DND-41 (cell line): ENCODE measurements at places on chromosomes 4 and X.

DNA sequence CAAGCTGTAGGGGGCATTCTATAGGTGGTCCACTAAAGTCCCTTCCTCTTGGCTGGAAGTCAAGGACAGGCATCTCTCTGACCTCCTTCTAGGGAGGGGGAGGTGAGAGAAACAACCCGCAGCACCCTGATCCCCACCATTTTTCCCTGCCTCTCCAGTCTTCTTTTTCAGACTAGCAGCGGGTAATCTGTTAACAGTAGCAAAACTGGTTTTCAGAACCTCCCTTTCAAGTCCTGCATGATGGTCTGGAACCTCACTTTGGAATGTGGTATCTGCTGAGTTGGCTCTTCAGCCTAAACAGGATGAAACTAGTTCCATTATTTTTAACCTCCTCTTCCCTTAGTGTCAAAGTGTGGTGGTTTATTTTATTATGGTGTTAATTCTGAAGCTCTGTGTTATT lies 196.0 kb downstream of the NWD2 start:
- DNase-seq: no peak

GRCh38 chr4:181350615-181351415 lies 892.4 kb upstream of the TENM3 start:
- no peak for DNase-seq

- no peak for DNase-seq
These were observed 1.1 kb upstream of the HPSE start for GRCh38 chr4:83335701-83336100.

GRCh38 chr4:45284400-45285085 lies 558.2 kb upstream of the GNPDA2 start:
- DNase-seq: no peak

- no peak for DNase-seq
These were observed 65.4 kb downstream of the HTRA3 start for GRCh38 chr4:8334786-8335460.

DNA sequence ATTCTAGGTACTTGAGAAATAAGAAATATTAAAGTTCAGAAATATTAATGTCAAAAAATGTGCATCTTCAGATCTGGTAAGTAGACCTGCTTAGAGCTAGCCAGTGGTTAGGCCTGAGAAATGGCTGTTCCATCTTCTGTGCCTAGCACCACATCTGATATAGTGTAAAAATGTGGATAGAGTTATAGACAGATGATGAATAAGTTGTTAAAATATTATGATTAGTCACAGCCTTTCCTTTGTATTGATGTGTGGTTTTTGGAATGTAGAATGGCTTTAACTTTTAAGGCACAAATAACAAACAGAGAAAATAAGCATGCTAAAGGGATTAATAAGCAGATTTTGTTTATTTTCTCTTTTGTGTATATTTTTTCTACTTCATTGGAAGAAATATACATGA lies 133.5 kb upstream of the NUDT6 start:
- DNase-seq: no peak

- no peak for DNase-seq
These were observed 72.3 kb downstream of the PAK3 start for GRCh38 chrX:111168314-111168713.

DNA sequence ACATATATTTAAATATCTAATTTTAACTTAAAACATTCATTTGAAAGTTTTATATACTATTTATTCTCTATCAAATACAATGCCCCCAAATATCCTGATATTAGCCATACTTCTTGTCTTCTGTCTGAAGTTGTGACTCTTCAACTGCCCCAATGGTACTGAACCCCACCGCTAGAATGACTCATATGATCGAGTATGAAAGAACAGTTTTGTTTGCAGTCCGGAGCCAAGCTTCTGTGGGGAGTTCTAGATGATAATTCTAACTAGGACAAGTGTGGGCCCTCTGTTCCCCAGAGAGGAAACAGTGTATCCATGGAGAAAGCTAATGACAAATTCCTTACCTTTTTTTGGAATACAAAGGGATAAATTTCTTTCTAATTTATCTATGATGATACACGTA lies 24.7 kb upstream of the CT47A1 start:
- no peak for DNase-seq

GRCh38 chr4:96139251-96139929 lies 299.5 kb downstream of the PDHA2 start:
- no peak for DNase-seq

- DNase-seq: no peak
These were observed 66.6 kb downstream of the TRMT44 start for GRCh38 chr4:8507196-8507570.

DNA sequence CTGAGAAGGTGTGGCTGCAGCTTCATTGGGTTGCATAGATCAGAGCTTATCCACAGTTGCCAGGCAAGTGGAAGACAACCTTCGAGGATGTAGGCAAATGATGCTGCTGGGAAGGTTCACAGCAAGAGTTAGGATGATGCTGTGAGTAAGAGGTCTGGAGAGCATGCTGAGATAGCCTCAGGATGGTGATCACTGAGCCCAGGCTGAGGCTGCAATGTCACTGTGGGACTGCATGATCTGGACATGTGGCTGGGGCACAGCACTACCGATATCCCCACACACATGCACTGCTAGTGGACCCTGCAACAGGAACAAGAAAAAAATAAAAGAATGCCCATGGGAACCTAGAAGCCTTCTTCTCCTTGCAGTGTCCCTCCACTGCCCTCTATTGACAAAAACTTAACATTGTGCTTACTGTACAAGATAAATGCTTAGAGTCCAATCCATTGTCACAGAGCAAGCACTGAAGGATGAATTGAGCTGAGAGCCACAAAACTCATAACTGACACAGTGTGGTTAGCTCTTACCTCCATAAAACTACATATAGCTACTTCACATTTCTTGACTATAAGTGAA lies 105.6 kb downstream of the CNKSR2 start:
- DNase-seq: peak; percentile 5

- DNase-seq: no peak
These were observed 20.3 kb downstream of the ANXA5 start for GRCh38 chr4:121676345-121677075.

DNA sequence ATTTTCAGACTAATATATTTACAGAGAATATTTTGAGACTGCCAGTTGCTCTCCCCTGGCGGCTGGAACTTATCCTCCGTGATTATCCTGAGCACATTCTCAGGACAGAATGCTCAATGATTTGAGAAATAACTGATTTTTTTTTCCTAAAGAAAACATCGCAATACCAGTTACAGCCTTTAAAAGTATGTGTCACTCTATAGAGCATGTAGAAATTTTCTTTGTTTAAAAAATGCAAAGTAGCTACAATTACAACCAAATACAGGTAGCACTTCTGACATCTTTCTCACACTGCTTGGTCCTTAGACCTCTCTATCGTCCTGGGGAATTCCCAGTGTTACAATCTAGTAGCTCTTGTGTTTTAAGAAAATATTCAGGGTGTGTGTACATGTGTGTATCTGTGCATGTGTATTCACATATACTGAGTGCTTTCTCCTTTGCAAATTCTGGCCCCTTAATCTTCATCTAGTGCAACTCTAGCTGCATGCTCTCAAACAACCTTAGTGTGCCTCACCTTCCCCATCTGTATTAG lies 13.8 kb downstream of the APBB2 start:
- no peak for DNase-seq

GRCh38 chrX:30822068-30822681 lies 66.9 kb downstream of the TAB3 start:
- no peak for DNase-seq

DNA sequence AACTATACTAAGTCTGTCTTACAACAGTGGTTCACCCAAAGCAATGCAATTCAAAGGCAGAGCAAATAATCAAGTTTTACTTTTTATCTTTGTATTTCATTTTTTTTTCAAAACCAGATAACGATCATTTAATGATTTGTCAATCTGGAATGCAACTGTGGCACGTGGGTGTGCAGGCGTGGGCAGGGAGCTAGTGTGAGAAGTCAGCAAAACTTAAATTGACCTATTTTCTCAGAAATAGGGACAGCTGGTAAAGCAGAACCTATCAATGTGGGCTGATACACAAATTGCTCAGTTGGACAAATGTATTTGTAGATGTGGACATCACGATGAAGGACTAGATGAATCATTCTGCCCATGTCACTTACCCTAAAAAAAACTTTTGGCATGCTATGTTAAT lies 105.6 kb downstream of the CBLL2 start:
- no peak for DNase-seq

- DNase-seq: no peak
These were observed 653.6 kb upstream of the NR3C2 start for GRCh38 chr4:149095811-149096210.

DNA sequence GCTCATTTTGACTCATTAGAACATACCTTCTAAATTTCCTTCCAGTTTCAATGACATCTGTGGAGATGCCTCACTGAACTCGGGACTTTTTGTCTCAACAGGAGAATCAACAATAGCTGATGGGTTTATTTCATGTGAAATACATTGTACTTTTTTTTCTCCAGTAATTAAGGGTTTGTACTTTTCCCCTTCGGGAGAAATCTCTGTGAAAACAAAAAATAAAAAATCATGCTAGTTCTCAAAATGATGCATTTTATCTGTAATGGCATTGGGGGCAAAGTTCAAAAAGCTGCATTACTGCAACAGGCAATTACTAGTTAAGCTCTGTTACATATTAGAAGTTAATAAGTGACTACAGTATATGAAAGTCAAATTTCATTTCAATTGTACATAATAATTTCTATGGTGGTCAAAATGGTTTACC lies 167.3 kb upstream of the SH3RF1 start:
- no peak for DNase-seq

- DNase-seq: no peak
These were observed 62.6 kb downstream of the MCUB start for GRCh38 chr4:109622626-109623025.

- no peak for DNase-seq
These were observed 147.8 kb upstream of the PSAPL1 start for GRCh38 chr4:7582313-7583097.

DNA sequence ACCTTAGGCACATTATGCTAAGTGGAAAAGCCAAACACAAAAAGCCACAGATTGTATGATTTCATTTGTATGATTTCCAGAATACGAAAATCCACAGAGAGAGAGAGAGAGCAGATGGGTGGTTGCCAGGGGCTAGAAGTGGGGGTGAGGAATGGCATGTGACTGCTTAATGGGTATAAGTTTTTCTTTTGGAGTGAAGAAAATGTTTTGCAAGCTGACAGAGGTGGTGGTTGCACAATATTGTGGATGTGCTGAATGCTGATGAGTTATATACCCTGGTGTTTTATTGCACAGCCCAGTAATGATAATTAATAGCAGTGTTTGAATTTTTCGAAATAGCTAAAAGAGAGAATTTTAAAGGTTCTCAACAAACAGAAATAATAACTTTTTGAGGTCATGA lies 386.1 kb upstream of the HS3ST1 start:
- DNase-seq: no peak

GRCh38 chr4:18389115-18389514 lies 367.6 kb upstream of the LCORL start:
- DNase-seq: no peak

GRCh38 chr4:130689181-130689580 lies 1593.2 kb downstream of the C4orf33 start:
- DNase-seq: no peak

GRCh38 chrX:122703762-122704161 lies 480.3 kb upstream of the GRIA3 start:
- no peak for DNase-seq

GRCh38 chr4:76365636-76366035 lies 55.3 kb downstream of the CCDC158 start:
- no peak for DNase-seq

DNA sequence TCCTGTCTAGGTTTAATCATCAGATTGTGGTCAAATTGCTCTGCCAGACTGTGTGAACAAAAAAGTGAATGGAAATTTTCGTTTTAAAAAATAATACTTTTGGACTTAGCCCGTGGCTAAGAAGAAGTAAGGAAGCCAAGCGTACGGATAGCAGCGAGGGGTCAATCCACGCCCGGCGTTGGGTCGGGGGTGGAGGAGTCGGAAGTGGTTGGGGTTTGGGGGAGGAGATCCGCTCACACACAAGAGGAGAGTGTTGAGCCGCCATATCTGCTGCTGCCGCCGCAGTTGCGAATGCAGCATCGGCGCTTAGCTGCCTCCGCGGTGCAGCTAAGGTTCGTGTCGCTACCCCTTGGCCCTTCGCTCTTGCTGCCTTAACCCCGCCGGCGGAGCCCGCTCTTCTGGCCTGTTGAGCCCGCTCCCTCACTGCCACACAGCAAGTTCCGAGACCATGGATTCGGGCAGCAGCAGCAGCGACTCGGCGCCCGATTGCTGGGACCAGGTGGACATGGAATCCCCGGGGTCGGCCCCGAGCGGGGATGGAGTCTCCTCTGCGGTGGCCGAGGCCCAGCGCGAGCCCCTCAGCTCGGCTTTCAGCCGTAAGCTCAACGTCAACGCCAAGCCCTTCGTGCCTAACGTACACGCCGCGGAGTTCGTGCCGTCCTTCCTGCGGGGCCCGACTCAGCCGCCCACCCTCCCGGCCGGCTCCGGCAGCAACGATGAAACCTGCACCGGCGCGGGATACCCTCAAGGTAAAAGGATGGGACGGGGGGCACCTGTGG lies at the start of gene GSPT2:
TSS of gene GSPT2 (plus strand) at position 264 of the 779 bp plus-strand sequence. CDS start at position 449, 185 bp downstream.
- peak; percentile 81 for DNase-seq

DNA sequence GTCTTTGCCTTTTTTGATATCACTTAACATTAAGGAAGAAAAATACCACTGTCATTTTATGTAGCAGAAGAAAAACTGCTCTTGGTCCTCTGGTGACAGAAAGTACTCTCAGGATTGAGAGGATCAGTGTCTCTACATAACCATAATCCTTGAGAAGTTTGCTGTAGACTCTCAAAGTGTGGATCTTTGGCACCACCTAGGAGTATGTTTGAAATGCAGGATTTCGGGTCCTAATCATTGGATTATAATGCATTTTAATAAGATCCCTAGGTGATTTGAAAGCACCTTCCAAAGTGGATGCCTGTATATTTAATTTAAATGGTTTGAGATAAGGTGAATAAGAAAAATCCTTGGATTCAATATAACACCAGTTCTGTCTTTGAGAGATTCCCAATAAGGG lies 23.2 kb downstream of the MOB1B start:
- DNase-seq: no peak

DNA sequence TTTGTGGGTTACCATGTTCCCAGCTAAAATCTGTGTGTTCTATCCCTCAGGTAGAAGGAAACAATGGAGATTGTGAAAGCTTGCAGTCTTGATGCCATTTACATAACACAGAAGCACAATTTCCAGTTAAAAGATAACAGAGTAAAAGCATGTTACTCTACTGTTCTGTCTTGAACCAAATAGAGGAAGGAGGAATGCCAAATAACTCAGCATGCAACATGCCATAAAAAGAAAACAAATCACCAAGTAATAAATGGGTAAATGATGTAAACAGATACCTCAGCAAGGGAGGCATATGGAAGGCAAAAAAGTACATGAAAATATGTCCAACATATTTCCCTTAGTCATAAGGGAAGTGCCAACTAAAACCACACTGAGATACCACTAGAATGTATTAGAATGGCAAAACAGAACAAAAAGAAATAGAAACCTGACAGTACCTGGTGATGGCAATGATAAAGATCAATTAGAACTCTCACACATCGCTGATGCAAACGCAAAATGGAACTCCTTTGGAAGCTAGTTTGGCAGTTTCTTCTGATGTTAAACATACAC lies 502.6 kb upstream of the HS3ST1 start:
- DNase-seq: no peak

DNA sequence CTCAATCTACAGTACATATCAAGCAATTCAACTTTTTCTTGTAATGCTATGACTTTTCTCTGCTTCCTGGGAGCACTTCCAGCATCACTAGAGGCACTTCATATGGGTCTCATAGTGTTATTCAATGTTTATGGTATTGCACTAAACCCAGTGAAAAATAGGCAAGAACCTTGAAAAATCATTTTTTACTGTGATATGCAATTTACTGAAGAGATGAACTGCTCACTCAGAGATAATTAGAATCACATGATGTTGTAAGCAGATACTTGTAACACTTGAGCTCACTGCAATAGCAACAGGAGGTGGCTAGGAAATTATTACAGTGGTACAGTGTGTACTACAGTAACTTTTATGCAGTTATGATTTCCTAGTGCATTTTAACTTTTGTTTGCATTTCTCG lies 93.3 kb downstream of the RASGEF1B start:
- no peak for DNase-seq
